KBM-7 (cell line): ENCODE measurements at places on chromosomes 6 and 20.

DNA sequence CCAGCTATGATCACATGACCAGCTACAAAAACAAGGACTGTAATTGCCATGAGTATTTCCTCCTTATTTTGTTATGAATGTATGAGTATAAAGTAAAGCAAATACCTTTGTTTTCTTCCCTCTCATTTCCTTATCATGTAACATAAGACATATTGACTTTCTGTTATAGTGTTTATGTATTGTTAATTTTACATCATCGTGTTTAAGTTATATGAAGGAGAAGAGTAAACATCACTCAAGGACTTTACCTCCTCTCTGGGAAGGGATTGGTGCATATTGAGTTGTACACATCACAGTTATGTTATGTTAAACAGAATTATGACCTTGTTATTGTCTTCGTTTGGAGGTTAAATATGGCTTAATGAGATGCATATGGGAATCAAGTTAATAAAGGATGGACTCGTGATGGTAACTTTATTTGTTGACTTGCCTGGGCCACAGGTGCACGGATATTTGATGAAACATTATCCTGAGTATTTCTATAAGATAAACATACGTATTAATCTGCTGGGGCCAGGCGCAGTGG, 57.3 kb upstream of the CNKSR3 start:
- DNase-seq = no peak

DNA sequence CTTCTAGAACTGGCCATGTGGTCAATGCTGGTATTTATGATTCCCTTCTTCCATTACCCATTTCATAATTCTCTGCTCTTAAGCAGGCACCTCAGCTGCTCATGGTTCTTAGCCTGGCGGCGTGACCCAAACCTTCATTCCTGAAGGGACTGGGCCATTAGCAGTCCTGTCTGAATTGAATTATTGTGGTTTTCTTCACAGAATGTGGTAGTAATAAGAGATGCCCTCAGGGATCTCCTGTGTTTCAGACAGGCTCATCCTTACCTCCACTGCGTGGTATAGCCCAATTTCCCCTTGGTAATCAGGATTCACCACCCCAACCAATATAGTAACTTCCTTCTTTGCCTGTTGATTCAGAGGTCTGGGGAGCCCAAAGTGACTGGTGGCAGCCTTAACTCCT, 37.6 kb downstream of the PKIB start:
- no peak for DNase-seq

DNA sequence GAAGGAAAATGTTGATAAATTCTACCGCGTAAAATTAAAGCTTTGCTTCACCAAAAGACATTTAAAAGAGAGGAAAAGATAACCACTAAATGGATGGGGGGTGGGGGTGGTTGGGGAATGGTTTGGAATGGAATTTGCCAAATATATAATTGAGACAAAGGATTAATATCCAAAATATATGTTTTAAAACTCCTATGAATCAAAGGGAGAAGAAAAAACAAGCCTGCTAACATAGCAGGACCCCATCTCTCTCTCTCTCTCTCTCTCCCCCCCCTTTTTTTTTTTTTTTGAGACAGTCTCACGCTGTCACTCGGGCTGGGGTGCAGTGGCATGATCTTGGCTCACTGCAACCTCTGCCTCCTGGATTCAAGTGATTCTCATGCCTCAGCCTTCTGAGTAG, 13.4 kb upstream of the NR2E1 start:
- DNase-seq = no peak

DNA sequence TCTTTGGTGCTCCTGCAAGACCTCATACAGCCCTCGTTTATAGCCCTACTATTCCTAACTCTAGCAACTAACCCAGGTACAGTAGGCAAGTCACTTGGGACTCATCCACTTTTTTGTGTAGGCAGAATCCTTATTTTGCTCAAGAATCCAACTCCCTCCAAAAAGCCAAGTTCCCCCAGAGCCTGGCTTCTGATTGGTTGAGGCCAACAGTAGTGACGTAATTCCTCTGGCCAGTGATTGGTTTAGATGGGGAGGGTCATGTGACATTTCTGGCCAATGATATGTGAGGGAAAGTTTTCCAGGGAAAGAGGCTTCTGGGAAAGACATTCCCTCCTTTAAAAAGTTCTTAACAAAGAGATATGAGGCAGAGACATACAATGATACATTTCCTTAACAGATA, 32.1 kb downstream of the KIAA1755 start:
- DNase-seq = peak; percentile 22

- DNase-seq = no peak
These were observed 578.7 kb downstream of the MAFB start for GRCh38 chr20:40110311-40110831.

DNA sequence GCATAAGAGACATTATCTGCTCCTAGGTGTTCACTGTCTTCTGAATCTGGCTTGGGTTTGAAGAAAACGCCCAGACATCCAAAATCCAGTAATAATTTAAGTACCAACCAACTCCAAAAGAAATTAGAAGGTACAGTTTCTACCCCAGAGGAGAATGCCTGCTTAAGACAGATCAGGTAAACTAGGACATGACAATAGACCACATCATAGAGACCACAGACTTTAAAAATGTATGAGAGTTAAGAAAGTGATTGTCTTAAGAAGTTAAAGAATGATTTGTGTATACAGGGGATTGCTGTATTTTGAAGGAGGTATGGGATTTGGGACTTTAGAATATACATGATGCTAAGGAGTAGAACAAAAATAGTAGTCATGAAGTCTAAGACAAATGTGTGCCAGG, 120.8 kb upstream of the EDN1 start:
- no peak for DNase-seq

- DNase-seq = no peak
These were observed 56.5 kb downstream of the GPR6 start for GRCh38 chr6:110034667-110035036.

DNA sequence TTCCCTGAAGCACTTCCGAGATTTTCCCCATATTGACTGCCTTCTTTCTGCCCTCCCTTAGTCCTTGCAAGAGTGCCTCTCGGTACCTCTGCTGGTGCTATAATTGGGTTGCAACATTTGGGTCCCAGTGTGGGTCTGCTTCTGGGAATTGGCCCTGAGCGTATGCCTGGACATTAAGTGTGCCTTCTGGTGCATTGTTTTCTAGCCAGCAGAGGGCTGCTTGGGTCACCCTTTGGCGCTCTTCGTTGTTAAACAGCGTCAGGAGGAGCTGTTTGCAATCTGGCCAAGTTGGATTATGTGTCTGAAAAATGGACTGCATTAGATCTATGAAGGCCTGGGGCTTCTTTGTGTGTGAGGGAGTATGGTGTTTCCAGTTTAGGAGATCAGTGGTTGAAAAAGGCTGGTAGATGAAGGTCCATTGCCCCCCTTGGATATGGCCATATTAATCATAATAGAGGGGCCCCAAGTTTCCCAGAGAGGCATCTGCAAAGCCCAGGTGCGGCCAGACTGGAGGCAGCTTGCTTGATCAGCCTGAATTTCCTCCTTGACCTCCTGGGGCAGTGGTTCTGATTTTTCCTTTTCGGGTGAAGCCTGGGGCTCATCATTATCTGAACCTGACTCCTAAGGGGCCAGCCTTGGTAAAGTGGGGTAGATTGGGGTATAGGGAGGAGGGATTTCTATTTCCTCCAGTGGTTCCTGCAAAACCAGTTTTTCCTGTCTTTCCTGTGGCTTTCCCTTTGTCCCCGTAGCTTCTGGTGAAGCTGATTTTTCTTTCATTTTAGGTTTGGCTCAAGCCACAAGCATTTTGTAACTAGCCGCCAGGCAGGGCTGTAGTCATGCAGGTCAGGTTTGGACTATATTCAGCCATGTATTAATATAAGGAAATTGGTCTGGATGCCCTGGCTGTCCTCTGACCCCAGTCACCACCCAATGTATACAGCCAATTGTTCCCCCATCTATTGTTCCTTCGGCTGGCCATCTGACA, 85.4 kb upstream of the GPR6 start:
- no peak for DNase-seq

DNA sequence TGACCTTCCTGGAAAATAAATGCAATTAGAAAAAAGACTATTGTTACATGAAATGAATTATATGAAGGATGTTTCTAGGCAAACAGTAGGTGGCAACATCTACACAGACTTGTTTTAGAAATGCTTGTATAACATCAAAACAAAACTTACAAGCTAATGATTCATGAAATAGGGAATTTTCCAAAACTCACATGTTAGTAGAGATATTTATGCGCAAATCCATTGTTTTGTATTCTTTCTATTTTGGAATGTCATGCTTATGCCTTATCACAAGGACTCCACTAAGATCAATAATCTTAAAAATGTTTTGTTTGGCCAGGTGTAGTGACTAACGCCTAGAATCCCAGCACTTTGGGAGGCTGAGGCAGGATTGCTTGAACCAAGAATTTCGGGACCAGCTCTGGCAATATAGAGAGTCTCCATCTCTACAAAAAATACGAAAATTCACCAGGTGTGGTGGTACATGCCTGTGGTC, 32.3 kb upstream of the LGSN start:
- no peak for DNase-seq

GRCh38 chr6:54877713-54878317, 31.2 kb downstream of the FAM83B start:
- DNase-seq = no peak

- no peak for DNase-seq
These were observed 2.1 kb downstream of the KIAA1586 start for GRCh38 chr6:57048577-57048976.

- no peak for DNase-seq
These were observed 54.4 kb upstream of the RNF24 start for GRCh38 chr20:4069751-4070150.

DNA sequence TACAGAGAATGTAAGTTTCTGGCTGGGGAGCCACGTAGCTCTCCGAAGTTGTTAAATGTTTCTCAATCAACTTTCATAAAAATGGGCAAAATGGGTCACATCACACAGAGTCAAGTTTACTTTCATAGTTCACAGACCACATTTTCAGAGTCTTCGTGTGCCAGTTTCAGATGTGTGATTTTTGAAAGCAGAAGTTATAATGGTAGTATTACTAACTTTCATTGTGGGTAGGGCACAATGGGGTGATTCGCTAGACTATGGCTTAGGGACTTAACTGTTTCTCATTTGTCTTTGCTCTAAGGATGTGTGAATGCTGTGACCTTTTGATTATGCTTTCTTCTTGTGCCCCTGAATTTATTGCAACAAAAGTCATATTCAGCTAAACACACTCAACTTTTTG, 109.0 kb upstream of the SUPT3H start:
- no peak for DNase-seq

- no peak for DNase-seq
These were observed 85.1 kb downstream of the NCOA3 start for GRCh38 chr20:47586649-47587294.

- no peak for DNase-seq
These were observed 36.5 kb upstream of the GFRAL start for GRCh38 chr6:55290736-55291135.

- peak; percentile 55 for DNase-seq
These were observed 1.3 kb upstream of the RAMACL start for GRCh38 chr6:166587631-166588413.

DNA sequence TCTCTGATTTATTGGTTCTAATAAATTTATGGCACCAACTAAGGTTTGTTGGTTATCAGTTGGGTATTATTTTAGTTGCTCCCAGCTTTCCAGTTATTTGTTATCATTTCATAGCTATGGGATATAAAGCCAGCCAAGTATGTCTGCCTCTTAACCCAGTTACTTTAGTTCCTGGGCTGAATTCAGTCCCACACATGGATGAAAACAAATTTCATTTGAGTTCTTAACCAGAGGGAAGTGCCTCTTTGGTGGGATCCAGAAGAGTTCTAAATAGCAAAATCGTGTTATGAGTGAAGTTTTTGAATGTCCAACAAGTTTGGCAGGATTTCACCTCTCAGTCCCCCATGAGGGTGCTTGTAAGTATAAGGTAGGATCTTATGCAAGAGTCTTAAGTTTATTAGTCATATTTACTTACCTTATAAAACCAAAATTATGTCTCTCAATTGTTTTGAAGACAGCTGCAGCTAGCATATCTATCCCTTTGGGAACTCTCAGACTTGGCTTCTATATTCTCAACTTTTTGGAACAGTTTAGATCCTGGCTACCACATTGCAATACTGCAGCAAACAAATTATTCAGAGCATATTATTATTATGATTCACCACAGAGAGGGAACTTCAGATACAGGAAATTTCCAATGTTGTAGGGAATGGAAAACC, 683.6 kb downstream of the BCKDHB start:
- DNase-seq = no peak

GRCh38 chr20:63374504-63374903, 13.4 kb upstream of the CHRNA4 start:
- DNase-seq = no peak
